ENCODE measurements at places on chromosomes 7 and 10.

- DNase-seq = no peak
Observed at GRCh38 chr10:87656431-87657072, 3.1 kb upstream of the PAPSS2 start.

DNA sequence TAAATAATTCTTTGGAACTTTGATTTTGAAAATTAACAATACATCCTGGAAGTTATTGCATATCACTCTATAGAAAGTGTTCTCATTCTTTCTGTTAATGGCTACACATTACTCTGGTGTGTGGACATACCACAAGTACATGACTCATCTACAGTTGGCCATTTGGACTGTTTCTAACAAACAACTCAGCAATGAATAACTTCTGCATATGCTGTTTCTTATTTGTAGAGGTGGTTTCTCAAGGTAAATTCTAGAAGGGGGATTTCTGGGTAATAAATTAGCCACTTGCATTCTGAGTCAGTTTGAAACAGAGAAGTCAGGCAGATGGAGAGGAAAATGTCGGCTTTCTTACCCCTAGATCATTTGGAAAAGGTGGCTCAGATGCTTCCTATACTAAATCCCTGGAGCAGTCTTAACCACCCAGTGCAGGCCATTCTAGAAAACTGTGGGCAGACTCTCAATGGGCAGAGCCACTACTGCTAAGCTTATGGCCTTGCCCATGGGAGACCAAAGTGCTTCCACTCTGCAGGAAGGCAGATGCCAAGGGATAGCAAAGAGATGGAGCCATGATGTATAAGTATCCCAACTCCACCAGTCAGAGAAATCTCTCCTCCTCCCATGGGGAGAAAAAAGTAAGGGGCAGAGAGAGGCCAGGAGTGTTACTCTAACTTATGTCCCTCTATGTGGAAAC is 194.0 kb upstream of the PLPP4 start:
- DNase-seq = no peak

DNA sequence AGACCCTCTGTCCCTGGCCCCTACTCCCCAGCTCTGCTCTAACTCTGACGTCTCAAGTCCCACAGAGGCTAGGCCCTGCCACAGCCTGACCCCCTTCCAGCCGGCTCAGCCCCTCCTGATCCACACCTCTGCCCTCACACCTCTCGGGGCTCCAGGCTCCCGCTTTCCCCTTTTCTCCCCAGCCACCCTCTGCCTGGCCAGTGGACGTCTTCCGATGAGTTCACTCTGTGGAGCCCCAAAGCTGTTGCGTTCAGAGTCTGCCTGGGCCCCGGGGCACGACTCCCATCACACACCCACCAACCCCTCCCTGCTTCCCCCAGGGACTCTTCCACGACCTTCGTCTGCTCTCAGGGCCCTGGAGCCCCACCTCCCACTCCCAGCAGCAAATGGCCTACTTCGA is 18.4 kb upstream of the TBRG4 start:
- DNase-seq = no peak

GRCh38 chr10:62599161-62599560 is 205.4 kb upstream of the ADO start:
- no peak for DNase-seq

- no peak for DNase-seq
Observed at GRCh38 chr7:19558527-19558926, 150.3 kb downstream of the POLR1F start.

DNA sequence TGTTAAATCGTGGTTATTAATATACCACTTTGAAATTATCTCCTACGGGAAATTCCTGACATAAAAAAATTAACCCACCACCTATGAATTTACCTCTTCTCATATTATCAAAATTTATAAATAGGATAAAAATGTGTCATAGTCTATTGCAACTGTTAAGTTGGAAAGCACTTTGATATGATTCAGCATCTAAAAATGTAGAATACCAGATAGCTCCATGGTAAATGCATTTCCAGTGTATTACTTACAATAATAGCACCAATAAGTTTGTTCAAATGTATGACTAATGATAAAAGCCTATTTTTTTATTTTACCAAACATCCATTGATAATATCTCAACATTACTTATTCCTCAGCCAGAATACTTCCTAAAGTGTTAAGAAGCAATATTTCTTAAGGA is 13.6 kb upstream of the KCND2 start:
- DNase-seq = no peak

DNA sequence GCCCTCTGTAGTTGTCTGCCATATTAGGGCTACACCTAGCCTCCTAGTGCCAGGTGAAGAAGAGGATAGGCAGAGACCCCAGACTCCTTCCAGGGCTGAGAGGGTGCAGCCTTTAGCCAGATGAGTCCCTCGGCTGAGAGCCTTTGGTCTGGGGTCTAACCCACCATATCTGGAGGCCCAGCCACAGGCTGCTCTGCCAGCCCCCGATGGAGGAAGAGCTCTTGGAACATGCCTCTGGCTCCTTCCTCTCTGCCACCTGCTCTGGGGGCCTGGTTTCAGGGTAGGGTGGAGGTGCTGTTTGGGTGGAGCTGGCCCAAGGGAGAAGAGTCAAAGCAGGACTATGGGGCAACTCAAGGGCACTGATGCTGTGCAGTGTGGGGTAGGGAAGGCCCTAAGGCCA is 1.4 kb downstream of the LRRC18 start:
- no peak for DNase-seq

- DNase-seq = no peak
Observed at GRCh38 chr7:32588657-32589056, 93.4 kb downstream of the AVL9 start.

- DNase-seq = no peak
Observed at GRCh38 chr7:78232806-78233205, 434.2 kb downstream of the PHTF2 start.

GRCh38 chr10:126847666-126848065 is 57.6 kb upstream of the DOCK1 start:
- no peak for DNase-seq

- no peak for DNase-seq
Observed at GRCh38 chr7:28516390-28517172, 104.3 kb downstream of the CREB5 start.

- no peak for DNase-seq
Observed at GRCh38 chr10:72682638-72683037, 9.3 kb upstream of the MCU start.

DNA sequence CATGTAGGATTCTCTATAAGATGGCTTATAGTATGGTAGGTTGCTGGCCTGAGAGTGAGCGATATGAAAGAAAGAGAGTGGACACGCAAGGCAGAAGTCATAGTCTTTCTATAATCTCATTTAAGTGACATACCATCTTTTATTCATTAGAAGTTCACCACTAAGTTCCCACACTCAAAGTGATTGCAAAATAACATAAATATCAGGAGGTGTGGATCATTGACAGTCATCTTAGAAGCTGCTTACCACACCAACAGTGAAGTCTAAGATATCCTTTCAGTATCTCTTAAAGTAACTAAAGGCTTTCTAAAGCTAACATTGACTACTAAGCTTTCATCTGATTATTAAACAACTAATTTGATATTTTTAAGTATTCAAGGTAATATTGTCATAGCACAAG is 36.9 kb upstream of the GNAI1 start:
- no peak for DNase-seq

All from ecto neural progenitor cell (in vitro differentiated cells).